Naive thymus-derived CD8-positive, alpha-beta T cell (primary cell): ENCODE measurements at places on chromosomes 3 and 15. TPM values are rescaled to one million over a fixed set of nuclear protein-coding genes. Genes with fewer than 3 reads are reported as not detected.

GRCh38 chr3:5294356-5294755, 106.8 kb downstream of the EDEM1 start:
- no peak overlapping the region for H3K27ac ChIP-seq
- H3K27me3 ChIP-seq, result peaks cover 3% of the 10 kb centered on the region
- H3K4me3 ChIP-seq, result no peak overlapping the region
- no peak for DNase-seq
- H3K36me3 ChIP-seq, result no peaks in the 10 kb centered on the region

MYO1E gene
- total RNA-seq, result 4.8 TPM

DNA sequence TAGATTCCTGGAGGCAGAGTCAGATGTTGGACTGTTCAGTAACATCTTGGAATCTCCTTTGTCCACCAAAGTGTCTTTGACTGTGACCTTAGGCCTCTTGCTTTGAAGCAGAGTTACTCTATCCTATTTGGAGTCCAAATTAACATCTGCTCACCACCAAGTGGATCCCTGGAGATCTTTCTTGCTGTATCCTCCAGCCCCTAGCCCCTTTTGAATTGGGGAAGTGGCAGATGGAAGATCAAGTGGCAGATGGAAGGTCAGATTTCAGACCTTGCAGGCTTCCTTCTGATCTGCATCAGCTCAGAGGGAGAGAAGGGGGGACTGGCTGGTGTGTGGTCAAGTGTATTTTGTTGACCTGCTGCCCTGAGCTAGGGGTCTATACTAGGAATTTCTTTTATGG, 125.0 kb upstream of the ROPN1 start:
- H3K4me3 ChIP-seq, result no peak overlapping the region
- no peaks in the 10 kb centered on the region for H3K4me1 ChIP-seq

GRCh38 chr15:41797201-41797944, 23.1 kb downstream of the MAPKBP1 start:
- no peaks in the 10 kb centered on the region for H3K27me3 ChIP-seq
- H3K27ac ChIP-seq, result no peak overlapping the region

DNA sequence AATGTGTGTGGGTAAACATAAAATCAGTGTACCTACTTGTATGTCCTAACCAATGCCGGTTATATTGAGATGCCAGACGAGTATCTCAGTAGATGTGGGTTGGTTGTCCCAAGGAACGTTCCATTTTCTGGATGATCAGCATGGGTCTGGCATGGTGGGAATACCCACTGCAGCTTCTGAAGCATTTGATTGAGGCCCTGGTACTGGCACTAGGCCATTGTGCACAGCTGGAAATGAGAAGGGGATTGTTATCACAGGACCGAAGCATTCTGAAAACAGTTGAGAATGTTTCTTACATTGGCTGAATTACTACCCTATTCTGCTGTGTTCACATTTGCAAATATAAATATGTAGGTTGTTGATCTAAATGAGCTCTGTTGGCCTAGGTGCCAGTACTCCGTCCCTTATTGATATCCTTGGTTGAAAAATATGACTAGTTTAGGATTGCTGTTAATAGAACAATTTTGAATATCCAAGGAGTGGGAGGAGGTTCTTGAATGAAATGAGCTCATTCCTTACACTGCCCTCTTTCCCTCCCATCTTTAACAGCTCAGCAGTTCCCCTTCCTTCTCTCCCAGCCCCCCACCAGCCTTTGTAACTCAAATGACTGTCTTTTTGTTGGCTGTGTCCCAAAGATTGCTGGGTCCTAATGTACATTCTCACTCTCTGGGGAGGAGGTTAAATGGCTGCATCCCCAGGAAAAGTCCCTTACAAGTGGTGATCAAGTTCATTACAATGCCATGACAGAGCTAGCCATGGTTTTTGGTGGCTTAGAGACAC, 293.3 kb upstream of the TPM1 start:
- no peak overlapping the region for H3K4me3 ChIP-seq
- no peaks in the 10 kb centered on the region for H3K36me3 ChIP-seq
- H3K27ac ChIP-seq, result no peak overlapping the region
- peaks cover 3% of the 10 kb centered on the region for H3K27me3 ChIP-seq

- H3K36me3 ChIP-seq, result no peaks in the 10 kb centered on the region
- H3K4me3 ChIP-seq, result no peak overlapping the region
- peaks cover 60% of the 10 kb centered on the region for H3K27me3 ChIP-seq
- no peak for DNase-seq
- H3K27ac ChIP-seq, result no peak overlapping the region
Measured at GRCh38 chr15:71687902-71688508, 122.3 kb upstream of the NR2E3 start.

GCNT3 gene
- total RNA-seq, result not detected

GRCh38 chr3:126049289-126050049, 34.5 kb downstream of the SLC41A3 start:
- DNase-seq, result no peak
- H3K4me3 ChIP-seq, result no peak overlapping the region
- no peak overlapping the region for H3K27ac ChIP-seq
- peaks cover 25% of the 10 kb centered on the region for H3K36me3 ChIP-seq
- no peaks in the 10 kb centered on the region for H3K27me3 ChIP-seq

- no peaks in the 10 kb centered on the region for H3K36me3 ChIP-seq
- H3K27ac ChIP-seq, result no peak overlapping the region
- no peak for DNase-seq
- H3K27me3 ChIP-seq, result no peaks in the 10 kb centered on the region
- H3K4me3 ChIP-seq, result no peak overlapping the region
Measured at GRCh38 chr3:13161771-13162535, 88.7 kb upstream of the IQSEC1 start.

GRCh38 chr15:56042982-56043980, 49.9 kb upstream of the NEDD4 start:
- DNase-seq, result peak; percentile 53
- peak overlapping the region; percentile 93 for H3K27ac ChIP-seq
- H3K4me3 ChIP-seq, result peak overlapping the region; percentile 71
- H3K4me1 ChIP-seq, result peaks cover 40% of the 10 kb centered on the region
- H3K27me3 ChIP-seq, result no peaks in the 10 kb centered on the region

- H3K36me3 ChIP-seq, result peaks cover 45% of the 10 kb centered on the region
- DNase-seq, result no peak
- peaks cover 7% of the 10 kb centered on the region for H3K4me1 ChIP-seq
- H3K27me3 ChIP-seq, result no peaks in the 10 kb centered on the region
- H3K27ac ChIP-seq, result no peak overlapping the region
Measured at GRCh38 chr3:190566043-190566933, 52.4 kb downstream of the IL1RAP start.

DNA sequence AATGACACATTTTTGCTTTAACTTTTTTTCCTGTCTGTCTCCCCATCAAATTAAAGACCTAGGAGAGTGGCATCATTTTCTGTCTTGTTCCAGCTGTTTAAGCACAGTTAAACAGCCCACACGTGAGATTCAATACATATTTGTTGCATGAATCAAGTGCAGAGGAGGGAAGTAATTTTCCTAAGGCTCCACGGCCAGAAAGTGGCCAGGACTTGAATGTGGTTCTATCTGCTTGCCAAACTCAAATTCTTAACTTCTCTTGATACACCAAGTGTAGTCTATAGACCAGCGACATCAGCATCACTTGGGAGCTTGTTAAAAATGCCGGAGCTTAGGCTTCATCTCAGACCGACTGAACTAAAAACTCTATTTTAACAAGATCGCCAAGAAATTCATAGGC, 724.8 kb upstream of the CFAP20DC start:
- peaks cover 15% of the 10 kb centered on the region for H3K27me3 ChIP-seq
- H3K27ac ChIP-seq, result no peak overlapping the region
- peaks cover 50% of the 10 kb centered on the region for H3K4me1 ChIP-seq
- peaks cover 2% of the 10 kb centered on the region for H3K36me3 ChIP-seq

DNA sequence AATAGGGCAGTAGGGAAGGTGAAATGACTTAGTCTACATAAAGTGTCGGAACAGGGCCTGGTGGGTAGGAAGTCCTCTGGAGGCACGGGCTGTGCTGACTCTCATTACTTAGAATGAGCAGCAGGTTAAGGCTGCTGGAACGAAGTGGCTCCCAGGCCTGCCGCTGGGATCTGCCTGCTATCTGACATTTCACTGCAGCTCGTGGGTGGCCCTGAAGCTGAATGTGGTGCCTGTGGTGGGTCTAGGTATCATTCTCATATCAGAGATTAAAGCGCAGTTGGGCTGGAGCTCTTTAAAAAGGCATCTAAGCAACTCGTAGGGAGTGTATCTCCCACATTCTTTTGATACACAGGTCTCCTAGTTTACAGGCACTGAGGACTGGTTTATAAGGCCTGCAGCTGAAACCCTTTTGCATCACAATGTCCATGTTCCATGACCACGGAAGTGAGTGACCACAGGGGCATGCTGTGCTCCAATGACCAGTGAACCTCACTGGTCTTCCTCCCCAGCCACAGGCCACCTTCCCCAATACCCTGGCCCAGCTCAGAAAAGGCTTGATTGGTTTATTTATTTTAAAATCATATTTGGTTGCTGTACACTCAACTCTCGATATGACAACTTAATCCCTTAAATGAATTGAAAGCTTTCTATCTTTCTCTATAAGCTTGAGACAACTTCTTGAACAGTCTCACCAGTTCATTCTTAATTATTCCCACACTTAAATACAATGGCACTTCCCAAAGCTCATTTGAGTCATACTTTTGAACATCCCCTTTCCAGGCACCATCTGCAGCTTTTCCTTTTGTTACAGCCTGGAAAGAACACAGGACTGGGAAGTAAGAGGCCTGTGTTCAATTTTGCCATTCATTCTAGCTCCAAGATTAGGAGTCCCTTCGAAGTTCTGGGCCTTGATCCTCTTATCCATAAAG, 19.0 kb downstream of the ADAMTS9 start:
- H3K27ac ChIP-seq, result no peak overlapping the region
- no peaks in the 10 kb centered on the region for H3K4me1 ChIP-seq
- H3K36me3 ChIP-seq, result no peaks in the 10 kb centered on the region
- peaks cover 2% of the 10 kb centered on the region for H3K27me3 ChIP-seq

- H3K4me1 ChIP-seq, result peaks cover 25% of the 10 kb centered on the region
- H3K27ac ChIP-seq, result no peak overlapping the region
- peak; percentile 36 for DNase-seq
- H3K27me3 ChIP-seq, result peaks cover 35% of the 10 kb centered on the region
Measured at GRCh38 chr15:69782809-69783208, 314.9 kb downstream of the TLE3 start.

DNA sequence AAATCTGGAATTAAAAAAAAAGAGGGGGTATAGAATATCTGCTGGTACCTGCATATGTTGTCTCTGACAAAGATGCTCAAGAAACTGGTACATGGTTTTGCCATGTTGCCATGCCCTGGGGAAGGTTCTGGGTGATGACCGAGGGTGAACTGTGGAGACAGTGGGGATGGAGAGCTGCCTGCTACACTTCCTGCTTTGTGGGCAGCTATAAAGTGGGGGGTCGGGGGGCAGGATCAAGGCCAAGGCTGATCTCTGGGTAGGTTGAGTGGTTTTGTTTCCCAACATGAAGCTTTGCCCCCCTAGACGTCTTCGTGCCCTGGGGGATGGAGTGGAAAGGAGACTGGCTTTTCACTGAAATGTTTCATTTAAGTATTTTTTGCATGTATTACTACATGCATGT, 74.6 kb downstream of the IQSEC1 start:
- no peak for DNase-seq
- no peak overlapping the region for H3K4me3 ChIP-seq
- peak overlapping the region; percentile 67 for H3K27ac ChIP-seq
- peaks cover 8% of the 10 kb centered on the region for H3K36me3 ChIP-seq
- H3K4me1 ChIP-seq, result peaks cover 65% of the 10 kb centered on the region

RAB6B gene
- not detected for total RNA-seq

GRCh38 chr15:93026380-93026817, 62.6 kb downstream of the RGMA start:
- no peak for DNase-seq
- no peaks in the 10 kb centered on the region for H3K27me3 ChIP-seq
- peaks cover 76% of the 10 kb centered on the region for H3K4me1 ChIP-seq
- no peak overlapping the region for H3K27ac ChIP-seq

DNA sequence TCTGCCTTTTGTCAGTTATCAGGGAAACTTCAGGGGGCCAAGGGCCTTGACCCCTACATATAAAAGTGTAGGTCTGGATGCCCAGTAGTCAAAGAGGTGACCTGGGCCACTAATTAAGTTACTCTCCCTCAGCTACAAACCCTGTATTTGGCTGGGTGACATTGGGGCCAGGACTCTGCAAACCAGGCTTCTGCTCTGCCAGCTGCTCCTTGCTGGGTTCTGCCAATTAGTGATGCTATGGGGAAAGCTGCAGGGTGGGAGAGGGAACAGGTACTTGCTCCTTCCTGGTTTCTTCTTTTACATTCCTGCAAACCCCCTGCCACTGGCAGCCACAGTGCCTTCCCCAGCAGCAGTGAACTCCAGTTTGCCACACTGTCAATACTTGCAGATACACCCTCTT, 179.2 kb downstream of the CADPS start:
- no peak overlapping the region for H3K4me3 ChIP-seq
- peaks cover 8% of the 10 kb centered on the region for H3K27me3 ChIP-seq
- no peaks in the 10 kb centered on the region for H3K4me1 ChIP-seq
- no peak overlapping the region for H3K27ac ChIP-seq
- H3K36me3 ChIP-seq, result no peaks in the 10 kb centered on the region

DNA sequence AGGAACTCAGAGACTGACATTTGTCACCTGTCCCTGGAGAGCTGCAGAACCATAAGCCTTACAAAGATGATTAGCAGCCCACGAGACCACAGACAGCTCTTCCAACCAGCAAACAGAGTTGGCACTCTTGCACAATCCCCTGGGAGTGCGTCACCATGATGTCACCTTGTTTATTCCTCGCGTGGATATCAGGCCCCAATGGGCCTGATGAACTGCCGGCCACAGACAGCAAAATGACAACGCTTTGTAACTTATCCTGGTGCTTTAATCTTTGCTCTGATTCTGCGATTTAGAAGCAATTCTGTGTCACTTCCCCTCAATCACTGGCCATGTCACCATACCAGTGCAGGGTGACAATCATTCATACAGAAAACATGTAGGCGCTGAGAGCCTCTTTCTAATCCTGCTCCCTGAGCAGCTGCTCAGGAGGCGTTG, 89.2 kb downstream of the TAMM41 start:
- H3K36me3 ChIP-seq, result no peaks in the 10 kb centered on the region
- H3K27ac ChIP-seq, result no peak overlapping the region
- H3K4me1 ChIP-seq, result no peaks in the 10 kb centered on the region
- DNase-seq, result no peak
- H3K4me3 ChIP-seq, result no peak overlapping the region

DNA sequence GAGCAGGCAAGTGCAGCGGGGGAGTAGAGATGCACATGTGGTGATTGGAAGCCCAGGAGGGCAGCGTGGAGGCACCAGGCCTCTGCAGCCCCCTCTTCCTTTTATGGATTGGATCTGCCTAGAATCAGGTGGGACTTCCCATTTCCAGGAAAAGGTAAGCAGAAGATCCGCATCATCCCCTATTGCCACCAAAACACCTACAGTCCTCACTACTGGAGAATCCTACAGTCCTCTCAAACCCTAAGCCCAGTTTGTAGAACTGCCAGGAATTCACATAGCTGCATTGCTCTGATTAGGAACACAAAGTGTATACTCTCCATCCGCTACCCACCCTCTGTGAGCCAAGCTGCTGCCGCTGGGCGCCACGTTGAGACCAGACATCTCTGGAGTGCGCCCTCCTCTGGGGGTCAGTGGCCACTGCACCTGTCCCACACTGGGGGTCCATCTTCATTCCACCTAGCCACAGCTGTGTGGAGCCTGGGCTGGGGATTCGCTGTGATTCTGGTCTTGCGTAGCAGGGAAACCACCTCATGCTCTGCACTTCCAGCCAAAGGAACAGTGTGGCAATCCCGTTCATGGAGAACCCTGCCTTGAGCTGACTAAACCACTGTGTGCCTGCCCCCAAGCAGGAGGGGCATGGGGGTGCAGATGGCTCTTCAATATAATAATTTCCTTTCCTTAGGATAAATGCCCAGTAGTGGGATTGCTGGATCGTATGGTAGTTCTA, 88.9 kb upstream of the PTX3 start:
- no peak overlapping the region for H3K27ac ChIP-seq
- no peaks in the 10 kb centered on the region for H3K36me3 ChIP-seq
- DNase-seq, result no peak
- H3K4me1 ChIP-seq, result no peaks in the 10 kb centered on the region
- peaks cover 3% of the 10 kb centered on the region for H3K27me3 ChIP-seq
